Right renal cortex interstitium (tissue), 3 donors: ENCODE measurements at places on chromosomes 1 and 21. TPM values are rescaled to one million over a fixed set of nuclear protein-coding genes. Genes with fewer than 3 reads are reported as not detected.

Gene C1QTNF12
- polyA plus RNA-seq, result 7.0 TPM

Gene S100A5
- polyA plus RNA-seq, result 1.1 TPM

Gene DENND1B
- polyA plus RNA-seq, result 12.3 TPM

Gene TNFRSF18
- not detected for polyA plus RNA-seq

Gene PLA2G2F
- polyA plus RNA-seq, result 0.12 TPM

Gene KRTAP23-1
- polyA plus RNA-seq, result not detected

Gene FAM163A
- polyA plus RNA-seq, result 0.85 TPM

Gene ODR4
- 33.4 TPM for polyA plus RNA-seq

Gene RNU11
- not detected for polyA plus RNA-seq

Gene ADCY10
- polyA plus RNA-seq, result 0.44 TPM

Gene TMEM61
- polyA plus RNA-seq, result 1.4 TPM
